Tibial nerve (tissue), 4 donors: ENCODE measurements at places on chromosomes 4 and X. TPM values are rescaled to one million over a fixed set of nuclear protein-coding genes. Genes with fewer than 3 reads are reported as not detected.

GRCh38 chrX:84188320-84188834 lies 378 bp upstream of the RPS6KA6 start:
- no peak for DNase-seq

GRCh38 chrX:71235482-71235881 lies 12.5 kb downstream of the GJB1 start:
- DNase-seq, result no peak

GRCh38 chr4:38237139-38237538 lies 276.9 kb downstream of the PTTG2 start:
- DNase-seq, result no peak

DNA sequence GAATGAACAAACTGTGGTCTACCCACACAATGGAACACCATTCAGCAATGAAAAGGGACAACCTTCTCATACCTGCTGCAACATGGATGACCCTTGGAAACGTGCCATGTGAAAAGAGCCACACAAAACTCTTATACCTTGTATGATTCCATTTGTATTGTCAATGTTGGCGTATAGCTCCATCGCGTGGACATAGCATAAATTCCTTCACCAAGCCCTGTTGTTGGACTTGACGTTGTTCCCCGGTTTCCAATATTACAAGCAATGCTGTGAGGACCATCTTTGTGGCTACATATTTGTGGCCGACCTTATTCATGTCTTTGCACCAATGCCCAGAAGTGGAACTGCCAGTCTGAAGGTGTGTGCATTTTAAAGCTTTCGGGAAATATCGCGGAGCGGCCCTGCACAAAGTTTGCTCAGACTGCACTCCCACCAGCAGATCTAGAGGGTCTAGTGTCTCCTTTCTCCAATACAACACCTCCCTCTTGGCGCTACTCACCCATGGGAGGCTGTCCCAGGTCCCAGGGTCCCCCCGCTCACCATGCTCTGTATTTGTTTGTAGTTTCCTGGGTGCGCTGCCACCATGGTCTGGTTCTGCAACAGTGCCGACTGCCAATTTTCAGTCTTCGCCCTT lies at the start of gene CLDN34:
Gene CLDN34 (plus strand): TSS at position 584 of the 634 bp plus-strand sequence. CDS start 0 bp downstream, at position 584.
- no peak for DNase-seq

GRCh38 chr4:174749091-174749490 lies 80.0 kb downstream of the GLRA3 start:
- DNase-seq, result no peak

The UBE2K gene
- total RNA-seq, result 19.0 TPM

The XG gene
- 2.2 TPM for total RNA-seq

The TLR3 gene
- 7.1 TPM for total RNA-seq
